H1 (cell line): ENCODE measurements at places on chromosomes 3 and 15. TPM values are rescaled to one million over a fixed set of nuclear protein-coding genes. Genes with fewer than 3 reads are reported as not detected.

- DNase-seq, result no peak
- no peaks in the 10 kb centered on the region for H3K27me3 ChIP-seq
- H3K27ac ChIP-seq, result no peak overlapping the region
- no peak overlapping the region for H3K4me3 ChIP-seq
Measured at GRCh38 chr3:58119186-58119585, 91.6 kb downstream of the DNASE1L3 start.

- H3K36me3 ChIP-seq, result no peaks in the 10 kb centered on the region
- no peaks in the 10 kb centered on the region for H3K27me3 ChIP-seq
- H3K27ac ChIP-seq, result no peak overlapping the region
- no peaks in the 10 kb centered on the region for H3K4me1 ChIP-seq
- H3K4me3 ChIP-seq, result no peak overlapping the region
Measured at GRCh38 chr3:79253704-79254103, 514.1 kb downstream of the ROBO1 start.

DNA sequence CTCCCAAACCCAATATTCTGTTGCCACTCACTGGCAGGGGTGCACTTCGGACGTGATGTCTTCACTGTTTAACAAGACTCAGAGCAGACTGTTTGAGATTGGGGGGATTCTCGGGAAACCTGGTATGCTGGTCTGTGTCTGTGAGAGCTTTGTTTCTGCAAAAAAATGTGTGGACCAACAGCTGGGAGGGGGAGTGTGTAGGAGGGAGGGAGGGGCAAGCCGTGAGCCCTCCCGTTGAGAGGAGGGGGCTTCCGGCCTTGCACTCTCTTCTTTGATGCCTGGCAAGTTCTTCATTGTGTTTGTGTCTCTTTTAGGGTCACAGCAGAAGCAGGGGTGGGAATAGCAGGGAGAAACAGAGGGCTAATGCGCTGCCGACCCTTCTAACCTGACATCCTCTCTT lies 74.9 kb upstream of the NDN start:
- no peaks in the 10 kb centered on the region for H3K4me1 ChIP-seq
- no peak overlapping the region for H3K27ac ChIP-seq
- H3K36me3 ChIP-seq, result no peaks in the 10 kb centered on the region
- no peaks in the 10 kb centered on the region for H3K27me3 ChIP-seq
- no peak for DNase-seq
- no peak overlapping the region for H3K4me3 ChIP-seq

DNA sequence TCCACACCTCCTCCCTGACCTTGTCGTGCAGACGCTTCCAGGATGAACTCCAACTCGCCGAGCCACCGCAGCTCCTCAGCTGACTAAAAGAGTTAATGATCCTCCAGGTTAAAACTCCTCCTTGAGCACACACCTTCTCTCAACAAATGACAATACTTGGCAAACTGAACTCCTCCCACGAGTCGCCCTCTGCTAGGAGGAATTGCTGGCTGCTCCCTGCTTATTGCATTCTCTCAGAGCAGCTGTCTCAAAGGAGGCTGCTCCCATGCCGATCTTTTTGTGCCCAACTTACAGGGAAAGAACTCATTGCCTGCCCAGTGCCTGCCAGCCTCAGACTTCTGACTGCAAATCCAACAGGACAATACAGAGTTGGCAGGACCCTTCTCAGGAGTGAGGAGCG lies at the start of gene ATP13A4:
Gene ATP13A4, minus strand, starts transcription at position 85 of the 400 bp plus-strand sequence. CDS start 96 bp downstream, outside the sequence.
- no peaks in the 10 kb centered on the region for H3K36me3 ChIP-seq
- H3K4me1 ChIP-seq, result no peaks in the 10 kb centered on the region
- H3K4me3 ChIP-seq, result no peak within 1 kb of the TSS
- no peak within 1 kb of the TSS for H3K27ac ChIP-seq
- DNase-seq, result no peak

- H3K36me3 ChIP-seq, result no peaks in the 10 kb centered on the region
- no peak overlapping the region for H3K4me3 ChIP-seq
Measured at GRCh38 chr3:31550452-31551251, 17.9 kb downstream of the STT3B start.

DNA sequence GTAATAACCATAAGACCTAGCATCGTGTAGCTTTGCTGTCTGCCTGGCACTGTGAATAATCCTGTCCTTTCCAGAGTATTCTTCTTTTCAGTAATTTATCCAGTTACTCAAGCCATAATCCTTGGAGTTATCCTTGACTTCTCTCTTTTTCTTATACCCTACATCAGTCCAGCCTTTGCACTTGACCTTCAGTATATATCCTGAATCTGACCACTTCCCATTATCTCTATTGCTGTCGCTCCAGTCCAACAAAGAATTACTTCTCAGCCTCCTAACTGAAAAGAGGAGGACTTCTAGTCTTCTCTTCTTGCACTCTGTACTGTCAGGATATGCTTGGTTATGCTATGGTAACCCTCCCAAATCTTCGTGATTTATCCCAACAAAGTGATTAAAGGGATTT lies 393.8 kb downstream of the SHQ1 start:
- no peaks in the 10 kb centered on the region for H3K36me3 ChIP-seq
- H3K27ac ChIP-seq, result no peak overlapping the region
- H3K4me3 ChIP-seq, result no peak overlapping the region
- no peak for DNase-seq
- H3K27me3 ChIP-seq, result no peaks in the 10 kb centered on the region
- H3K4me1 ChIP-seq, result no peaks in the 10 kb centered on the region

DNA sequence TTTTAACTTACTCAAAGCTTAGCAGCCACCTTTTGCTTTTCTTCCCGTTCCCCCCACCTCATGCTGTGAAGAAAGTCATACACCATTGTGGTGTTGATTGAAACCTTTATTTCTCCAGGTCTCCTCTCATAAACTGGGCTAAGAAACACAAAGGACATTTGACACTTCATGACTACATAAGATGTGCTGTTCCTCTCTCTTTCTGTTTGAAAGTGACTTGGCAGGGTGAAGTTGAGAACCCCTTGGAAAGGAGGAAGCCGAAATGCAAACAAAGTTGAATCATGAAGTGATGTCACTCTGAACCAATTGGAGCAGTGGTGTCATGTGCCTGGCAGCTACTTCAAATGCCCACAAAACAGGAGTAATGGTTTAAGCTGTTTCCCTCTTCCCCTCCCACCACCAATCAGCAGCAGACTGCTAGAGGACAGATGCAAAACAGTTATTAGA lies 174.7 kb downstream of the IGF1R start:
- H3K4me1 ChIP-seq, result peaks cover 36% of the 10 kb centered on the region
- peak overlapping the region; percentile 39 for H3K4me3 ChIP-seq
- no peak for DNase-seq
- no peaks in the 10 kb centered on the region for H3K36me3 ChIP-seq
- H3K27ac ChIP-seq, result peak overlapping the region; percentile 80

- no peaks in the 10 kb centered on the region for H3K36me3 ChIP-seq
- no peak overlapping the region for H3K27ac ChIP-seq
- no peak for DNase-seq
- H3K27me3 ChIP-seq, result no peaks in the 10 kb centered on the region
Measured at GRCh38 chr3:8152821-8153418, 348.7 kb upstream of the LMCD1 start.

GRCh38 chr3:10283638-10284037 lies 9.1 kb downstream of the GHRL start:
- H3K36me3 ChIP-seq, result peaks cover 23% of the 10 kb centered on the region
- no peak overlapping the region for H3K4me3 ChIP-seq
- H3K27me3 ChIP-seq, result no peaks in the 10 kb centered on the region
- no peak overlapping the region for H3K27ac ChIP-seq
- H3K4me1 ChIP-seq, result peaks cover 4% of the 10 kb centered on the region
- no peak for DNase-seq

- no peaks in the 10 kb centered on the region for H3K36me3 ChIP-seq
- no peaks in the 10 kb centered on the region for H3K4me1 ChIP-seq
- no peak overlapping the region for H3K27ac ChIP-seq
- no peaks in the 10 kb centered on the region; the same call in 1 of the 2 replicates for H3K27me3 ChIP-seq
Measured at GRCh38 chr15:74159773-74160172, 13.7 kb upstream of the ISLR start.

The CADPS gene
- total RNA-seq, result 10.2 and 11.7 TPM in 2 replicates

The NPAP1 gene
- total RNA-seq, result 0.07 TPM in 1 of 2 replicates, not detected in the other

The CALML4 gene
- total RNA-seq, result 9.3 and 12.5 TPM in 2 replicates

The DPPA2 gene
- 11.2 and 12.6 TPM in 2 replicates for total RNA-seq

The GRK7 gene
- total RNA-seq, result not detected in 2 replicates
